Sigmoid colon (tissue), 7 donors: ENCODE measurements at places on chromosomes 5 and 9. TPM values are rescaled to one million over a fixed set of nuclear protein-coding genes. Genes with fewer than 3 reads are reported as not detected.

The FREM1 gene
- 10.6 TPM for total RNA-seq

The MLANA gene
- not detected for total RNA-seq

The BBLN gene
- total RNA-seq, result 242 TPM

The SMIM15 gene
- 12.2 TPM for total RNA-seq

The PCDHA10 gene
- 2.5 TPM for total RNA-seq

The TRAF1 gene
- total RNA-seq, result 5.3 TPM

The NEUROG1 gene
- total RNA-seq, result not detected

The GPR21 gene
- total RNA-seq, result not detected

The WNK2 gene
- 95.8 TPM for total RNA-seq

The GABRB2 gene
- 0.49 TPM for total RNA-seq

The ARL10 gene
- 6.8 TPM for total RNA-seq

The ELAVL2 gene
- not detected for total RNA-seq

The INSL4 gene
- total RNA-seq, result not detected

GRCh38 chr5:154791535-154791934 is 36.4 kb downstream of the LARP1 start:
- peaks cover 31% of the 10 kb centered on the region for H3K4me1 ChIP-seq
- H3K4me3 ChIP-seq, result no peak overlapping the region
- H3K27ac ChIP-seq, result no peak overlapping the region
- H3K36me3 ChIP-seq, result peaks cover 21% of the 10 kb centered on the region
- H3K27me3 ChIP-seq, result no peaks in the 10 kb centered on the region
- no peak for DNase-seq

- H3K27me3 ChIP-seq, result no peaks in the 10 kb centered on the region
- no peak overlapping the region for H3K27ac ChIP-seq
- no peak overlapping the region for H3K4me3 ChIP-seq
- no peaks in the 10 kb centered on the region for H3K4me1 ChIP-seq
- no peak for DNase-seq
Observed at GRCh38 chr9:105344283-105344682, 99.8 kb downstream of the SLC44A1 start.

DNA sequence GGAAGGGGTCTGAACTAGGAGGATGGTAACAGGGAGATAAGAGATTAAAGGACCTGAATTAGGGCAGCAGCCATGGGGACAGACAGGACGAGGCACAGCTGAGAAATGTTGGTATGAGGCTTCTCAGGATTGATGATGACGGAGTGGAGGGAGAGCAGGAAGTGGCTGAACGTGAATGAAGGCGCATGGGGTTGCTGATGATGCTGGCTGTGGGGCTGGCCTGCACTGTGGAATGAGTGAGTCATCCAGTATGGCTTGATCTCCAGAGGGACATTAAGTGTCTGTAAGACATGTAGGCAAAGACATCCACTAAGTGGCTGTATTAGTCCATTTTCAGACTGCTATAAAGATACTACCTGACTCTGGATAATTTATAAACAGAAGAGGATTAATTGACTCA is 256.4 kb downstream of the ICE1 start:
- H3K36me3 ChIP-seq, result no peaks in the 10 kb centered on the region
- H3K4me3 ChIP-seq, result no peak overlapping the region
- no peaks in the 10 kb centered on the region for H3K4me1 ChIP-seq
- no peak overlapping the region for H3K27ac ChIP-seq

GRCh38 chr5:176188085-176188484 is 50.1 kb upstream of the SIMC1 start:
- DNase-seq, result no peak
- H3K27ac ChIP-seq, result no peak overlapping the region
- H3K4me3 ChIP-seq, result no peak overlapping the region
- no peaks in the 10 kb centered on the region for H3K4me1 ChIP-seq
- H3K27me3 ChIP-seq, result no peaks in the 10 kb centered on the region

DNA sequence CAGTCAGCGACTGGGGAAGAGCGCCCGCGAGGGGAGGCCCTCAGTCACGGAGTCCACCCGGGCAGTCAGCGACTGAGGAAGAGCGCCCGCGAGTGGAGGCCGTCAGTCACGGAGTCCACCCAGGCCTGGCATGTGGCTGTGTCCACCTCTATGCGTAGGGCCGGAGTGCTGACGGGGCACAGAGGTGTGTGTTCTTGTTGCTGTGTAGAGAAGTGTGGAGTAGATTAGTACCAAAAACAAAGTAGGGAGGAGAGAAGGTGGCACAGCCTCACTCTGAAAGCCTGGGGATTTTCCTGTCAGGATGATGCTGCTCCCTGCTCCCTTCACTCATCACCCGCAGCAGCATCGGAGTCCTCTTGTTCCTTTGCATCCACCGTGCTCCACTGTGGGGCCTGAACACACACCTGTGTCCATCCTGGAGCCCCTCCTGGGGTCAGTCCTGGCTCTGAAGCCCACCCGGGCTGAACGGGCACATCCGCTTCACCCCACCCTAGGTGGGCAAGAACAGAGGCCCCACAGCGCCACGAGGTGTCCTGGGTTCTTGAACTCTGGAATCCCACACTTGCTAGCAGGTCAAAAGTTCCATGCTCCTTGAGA is 37.9 kb downstream of the AHRR start:
- DNase-seq, result no peak
- no peak overlapping the region for H3K4me3 ChIP-seq
- H3K27me3 ChIP-seq, result no peaks in the 10 kb centered on the region
- H3K27ac ChIP-seq, result no peak overlapping the region
- no peaks in the 10 kb centered on the region for H3K4me1 ChIP-seq
- no peaks in the 10 kb centered on the region for H3K36me3 ChIP-seq

DNA sequence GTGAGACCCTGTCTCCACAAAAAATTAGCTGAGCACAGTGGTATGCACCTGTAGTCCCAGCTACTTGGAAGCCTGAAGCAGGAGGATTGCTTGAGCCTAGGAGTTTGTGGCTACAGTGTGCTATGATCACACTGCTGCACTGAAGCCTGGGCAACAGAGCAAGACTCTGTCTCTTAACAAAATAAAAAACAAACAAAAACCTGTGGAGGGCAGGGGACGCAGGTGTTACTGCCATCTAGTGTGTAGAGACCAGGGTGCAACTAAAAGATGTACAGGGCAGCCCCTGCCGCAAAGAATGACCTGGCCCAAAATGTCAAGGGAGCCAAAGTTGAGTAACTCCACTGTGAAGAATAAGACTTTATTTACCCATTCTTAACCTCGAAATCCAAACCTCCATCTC is 27.1 kb downstream of the ASPN start:
- no peak overlapping the region for H3K4me3 ChIP-seq
- H3K27ac ChIP-seq, result no peak overlapping the region
- no peaks in the 10 kb centered on the region for H3K27me3 ChIP-seq

DNA sequence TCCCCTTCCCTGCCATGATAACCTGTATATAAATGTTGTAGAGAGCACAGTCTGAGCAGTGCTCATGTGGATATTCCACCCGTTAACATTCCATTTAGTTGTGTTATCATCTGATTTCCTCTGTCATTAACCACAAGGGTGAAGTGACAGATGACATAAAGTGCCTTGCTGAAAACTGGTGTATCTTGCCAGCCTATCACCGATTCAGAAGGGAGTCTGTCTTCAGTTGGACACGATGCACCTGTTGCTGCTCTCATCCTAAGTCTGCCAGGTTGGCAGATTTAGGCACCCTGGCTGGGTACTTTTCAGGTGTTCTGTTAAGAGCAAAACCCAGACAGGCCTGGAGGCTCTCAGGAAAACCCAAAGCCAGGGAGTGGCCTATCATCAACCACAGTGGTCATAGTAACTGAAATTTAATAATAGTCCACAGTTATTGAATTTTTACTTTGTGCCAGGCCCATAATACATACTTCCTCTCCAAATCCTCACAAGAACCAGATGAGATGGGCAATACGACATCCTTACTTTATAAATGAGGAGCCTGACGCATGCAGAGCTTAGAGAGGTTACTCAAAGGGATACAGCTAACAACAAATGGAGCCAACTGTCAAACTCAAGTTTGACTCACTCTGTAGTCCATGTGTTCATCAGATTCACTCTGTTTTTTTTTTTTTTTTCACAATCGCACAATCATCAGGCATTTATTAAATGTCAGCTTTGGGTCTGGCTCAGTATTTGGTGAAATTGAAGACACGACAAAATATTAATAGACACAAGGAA is 100.7 kb upstream of the SPRY4 start:
- no peak for DNase-seq
- no peaks in the 10 kb centered on the region for H3K4me1 ChIP-seq
- H3K27ac ChIP-seq, result no peak overlapping the region
- no peak overlapping the region for H3K4me3 ChIP-seq

DNA sequence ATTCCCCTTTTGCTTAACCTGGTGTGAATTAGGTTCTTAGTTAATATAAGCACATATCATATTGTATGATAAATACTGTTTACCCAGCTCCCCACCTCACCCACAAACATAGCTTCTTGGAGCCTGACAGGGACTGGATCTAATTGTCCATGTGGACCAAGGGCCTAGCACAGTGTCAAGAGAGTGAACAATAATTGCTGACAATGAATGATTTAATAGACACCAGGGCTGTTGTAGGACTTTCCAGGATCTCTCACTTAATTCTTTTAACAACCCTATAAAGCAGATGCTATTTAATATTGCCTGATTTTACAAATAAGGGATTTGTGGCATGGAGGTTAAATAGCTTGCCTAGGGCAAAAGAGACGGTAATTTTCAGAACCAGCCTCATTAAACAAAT is 24.8 kb downstream of the AK3 start:
- peaks cover 49% of the 10 kb centered on the region for H3K36me3 ChIP-seq
- no peaks in the 10 kb centered on the region for H3K4me1 ChIP-seq
- no peaks in the 10 kb centered on the region for H3K27me3 ChIP-seq
- no peak overlapping the region for H3K27ac ChIP-seq
- H3K4me3 ChIP-seq, result no peak overlapping the region

- no peaks in the 10 kb centered on the region for H3K36me3 ChIP-seq
- no peak for DNase-seq
- no peak overlapping the region for H3K27ac ChIP-seq
- H3K27me3 ChIP-seq, result no peaks in the 10 kb centered on the region
Observed at GRCh38 chr5:50559955-50560354, 106.5 kb upstream of the PARP8 start.

DNA sequence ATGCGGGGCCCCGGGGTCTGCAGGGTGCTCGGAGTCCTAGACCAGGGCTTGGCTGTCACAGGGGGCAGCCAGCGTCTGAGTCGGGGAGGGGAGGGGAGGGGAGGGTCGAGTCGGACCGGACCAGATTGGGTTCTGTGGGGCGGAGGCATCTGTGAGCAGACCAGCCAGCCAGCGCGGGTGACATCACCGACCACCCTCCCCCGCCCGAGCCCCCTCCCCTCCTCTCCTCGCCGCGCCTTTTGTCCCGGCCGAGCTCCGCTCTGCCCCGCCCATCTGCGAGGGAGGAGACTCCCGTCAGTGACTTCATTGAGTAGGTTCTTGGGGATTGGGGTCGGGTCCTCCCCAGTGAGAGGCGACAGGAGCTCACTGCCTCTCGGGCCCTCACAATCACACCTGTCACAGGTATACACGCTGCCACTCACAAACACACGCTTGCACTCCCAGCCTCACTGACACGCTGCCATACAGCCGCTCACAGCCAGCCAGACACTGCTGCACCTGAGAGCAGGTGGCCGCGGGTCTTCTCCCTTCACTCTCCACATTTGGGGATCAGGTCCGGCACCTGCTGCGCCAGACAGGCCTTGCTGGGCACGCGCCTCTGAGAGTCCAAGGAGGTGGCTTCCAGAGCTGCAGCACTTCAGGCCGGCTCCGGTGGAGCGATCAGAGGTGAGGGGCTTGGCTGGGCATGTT is 546 bp downstream of the DNAJB5 start:
- H3K36me3 ChIP-seq, result no peaks in the 10 kb centered on the region
- no peaks in the 10 kb centered on the region for H3K27me3 ChIP-seq
- peak overlapping the region; percentile 100 for H3K27ac ChIP-seq
- H3K4me3 ChIP-seq, result peak overlapping the region; percentile 67
- peak; percentile 87 for DNase-seq

- H3K36me3 ChIP-seq, result no peaks in the 10 kb centered on the region
- no peak for DNase-seq
- H3K27me3 ChIP-seq, result no peaks in the 10 kb centered on the region
Observed at GRCh38 chr9:567747-568305, 273.7 kb upstream of the DMRT1 start.

DNA sequence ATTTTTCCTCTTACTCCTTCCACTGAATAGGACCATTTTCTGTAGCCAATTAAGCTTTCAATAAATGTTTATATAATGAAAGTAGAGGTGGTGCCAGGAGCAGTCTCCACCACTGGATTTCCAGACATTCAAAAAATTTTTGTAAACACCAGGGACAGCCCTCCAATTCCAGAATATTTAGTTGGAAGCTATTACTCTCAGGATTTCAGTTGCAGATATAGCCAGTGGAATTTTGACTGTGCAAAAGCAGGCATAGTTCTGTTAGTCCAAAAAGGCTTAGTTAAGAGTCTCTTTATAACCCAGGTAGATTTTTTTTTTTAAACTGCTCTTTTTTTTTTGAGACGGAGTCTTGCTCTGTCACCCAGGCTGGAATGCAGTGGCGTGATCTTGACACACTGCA is 138.1 kb upstream of the DMRT1 start:
- no peak for DNase-seq
- no peaks in the 10 kb centered on the region for H3K27me3 ChIP-seq
- no peak overlapping the region for H3K4me3 ChIP-seq
- H3K27ac ChIP-seq, result peak overlapping the region; percentile 96
- no peaks in the 10 kb centered on the region for H3K36me3 ChIP-seq
- peaks cover 66% of the 10 kb centered on the region for H3K4me1 ChIP-seq

DNA sequence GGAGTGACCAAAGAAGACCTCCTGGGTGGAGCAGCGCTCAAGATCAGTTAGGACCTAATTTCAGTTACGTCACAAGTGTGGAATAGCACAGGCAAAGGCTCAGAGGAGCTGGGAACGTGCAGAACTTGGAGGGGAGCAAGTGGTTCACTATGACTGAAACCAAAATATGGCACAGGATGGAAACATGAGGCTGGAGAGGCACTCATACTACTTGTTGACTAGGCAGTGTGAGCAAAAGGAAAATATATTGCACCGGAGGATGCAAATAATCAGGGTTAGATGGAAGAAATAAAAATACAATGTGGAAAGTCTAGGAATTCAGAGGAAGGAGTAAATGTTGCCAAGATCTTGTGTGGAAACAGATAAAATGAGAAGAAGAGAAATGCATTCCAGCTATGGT is 148.3 kb downstream of the DCP2 start:
- no peaks in the 10 kb centered on the region for H3K27me3 ChIP-seq
- H3K4me1 ChIP-seq, result peaks cover 7% of the 10 kb centered on the region
- no peaks in the 10 kb centered on the region for H3K36me3 ChIP-seq
- no peak overlapping the region for H3K27ac ChIP-seq
- no peak overlapping the region for H3K4me3 ChIP-seq

DNA sequence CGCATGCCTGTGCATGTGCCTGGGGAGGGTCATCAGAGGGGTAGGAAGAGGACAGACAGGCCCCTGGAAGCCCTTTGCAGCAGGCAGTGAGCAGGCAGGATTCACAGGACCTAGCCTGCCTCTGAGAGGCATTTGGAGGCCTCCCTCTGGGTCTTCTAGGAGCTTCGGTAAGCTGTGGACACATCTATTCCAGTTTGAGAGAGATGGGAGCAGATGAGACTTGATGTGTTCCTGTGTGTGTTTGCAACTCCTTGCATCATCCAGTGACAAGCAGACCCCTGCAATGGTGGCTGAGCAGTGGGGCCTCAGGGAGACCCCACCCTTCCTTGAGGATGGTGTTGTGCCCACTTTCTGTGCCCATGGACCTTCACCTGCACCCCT is 64.0 kb downstream of the GADD45G start:
- no peak for DNase-seq
- H3K4me3 ChIP-seq, result no peak overlapping the region

GRCh38 chr9:107989099-107989498 is 499.5 kb upstream of the KLF4 start:
- no peak for DNase-seq
- H3K4me1 ChIP-seq, result no peaks in the 10 kb centered on the region

- H3K27ac ChIP-seq, result no peak overlapping the region
- H3K4me1 ChIP-seq, result no peaks in the 10 kb centered on the region
- H3K36me3 ChIP-seq, result no peaks in the 10 kb centered on the region
- DNase-seq, result no peak
- H3K27me3 ChIP-seq, result no peaks in the 10 kb centered on the region
Observed at GRCh38 chr9:8223861-8224260, 424.3 kb upstream of the DMAC1 start.
